LoVo (cell line): ENCODE measurements at places on chromosomes 1 and 21.

DNA sequence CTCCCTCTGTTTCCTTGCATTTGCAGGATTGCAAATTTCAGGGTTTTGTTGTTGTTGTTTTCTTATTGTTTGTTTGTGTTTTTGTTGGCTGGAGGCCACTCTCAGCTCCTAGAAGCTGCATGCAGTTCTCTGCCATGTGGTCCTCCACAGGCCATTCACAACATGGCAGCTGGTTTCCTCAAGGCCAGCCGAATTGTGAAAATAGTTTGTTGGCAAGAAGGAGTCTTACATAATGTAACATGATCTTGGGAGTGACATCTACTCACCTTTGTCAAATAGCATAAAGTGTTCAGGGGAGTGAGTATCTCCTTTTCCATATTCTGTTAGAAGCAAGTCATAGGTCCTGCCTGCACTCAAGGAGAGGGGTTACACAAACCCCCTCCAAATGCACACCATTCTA lies 10.6 kb upstream of the UAP1 start:
- DNase-seq: no peak

GRCh38 chr1:116508984-116509980 lies 61.5 kb downstream of the CD58 start:
- peak; percentile 93 for DNase-seq

GRCh38 chr21:17976691-17977090 lies 157.5 kb upstream of the C21orf91 start:
- no peak for DNase-seq

GRCh38 chr1:53400761-53401674 lies 58.2 kb upstream of the DMRTB1 start:
- DNase-seq: no peak

GRCh38 chr1:159921700-159922504 lies 3.4 kb downstream of the TAGLN2 start:
- DNase-seq: no peak

- DNase-seq: no peak
These were observed 68.8 kb downstream of the RPS6KC1 start for GRCh38 chr1:213119794-213120193.

DNA sequence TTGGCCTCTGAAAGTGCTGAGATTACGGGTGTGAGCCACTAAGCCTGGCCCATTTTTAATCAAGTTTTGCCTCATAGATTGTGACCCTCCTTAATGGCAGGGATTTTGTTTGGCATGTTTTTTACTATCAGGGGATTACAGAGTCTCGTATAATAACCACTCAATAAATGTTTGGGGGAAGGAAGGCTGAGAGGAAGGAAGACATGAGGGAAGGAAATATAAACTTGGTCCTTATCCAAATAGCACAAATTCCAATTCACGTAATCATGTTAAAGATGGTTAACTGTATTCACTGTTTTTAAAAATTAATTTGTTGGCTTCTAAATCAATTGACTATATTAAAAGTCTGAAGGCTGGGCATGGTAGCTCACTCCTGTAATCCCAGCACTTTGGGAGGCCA lies 30.9 kb upstream of the SERTAD4 start:
- no peak for DNase-seq

- DNase-seq: no peak
These were observed 274.4 kb downstream of the RYR2 start for GRCh38 chr1:237316352-237316751.
